ENCODE measurements at places on chromosomes 5 and 9.
A peak's percentile ranks its signal among the peaks of the same experiment; 100 is the strongest.

GRCh38 chr9:120477534-120478001, 102.4 kb downstream of the CDK5RAP2 start:
- peak; percentile 80 for DNase-seq

DNA sequence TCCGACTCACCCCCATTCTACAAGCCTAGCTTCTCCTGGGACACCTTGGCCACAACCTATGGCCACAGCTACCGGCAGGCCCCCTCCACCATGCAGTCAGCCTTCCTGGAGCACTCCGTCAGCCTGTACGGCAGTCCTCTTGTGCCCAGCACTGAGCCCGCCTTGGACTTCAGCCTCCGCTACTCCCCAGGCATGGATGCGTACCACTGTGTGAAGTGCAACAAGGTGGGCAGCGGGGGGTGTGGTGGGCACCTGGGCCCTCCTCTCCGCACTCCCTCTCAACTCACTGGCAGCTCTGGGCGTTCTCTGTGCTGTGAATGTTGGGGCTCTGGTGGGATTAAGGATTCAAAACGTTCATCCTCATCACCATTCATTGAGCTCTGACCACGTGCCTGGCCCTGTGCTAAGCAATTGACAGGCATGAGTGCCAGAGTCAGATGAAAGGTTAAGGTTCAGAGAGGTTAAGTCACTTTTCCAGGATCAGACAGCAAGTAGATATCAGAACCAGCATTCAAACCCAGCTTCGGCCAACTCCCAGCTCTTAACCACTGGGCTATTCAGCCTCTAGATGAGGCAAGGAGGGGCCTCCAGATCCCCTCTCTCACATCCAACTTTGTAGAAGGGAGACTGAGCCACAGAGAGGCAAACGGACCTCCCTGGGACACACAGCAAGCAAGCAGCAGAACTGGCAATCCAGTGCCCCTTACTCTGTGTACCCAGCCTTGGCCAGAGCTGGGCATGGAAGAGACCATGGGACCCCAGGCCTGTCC, 9.9 kb downstream of the GFI1B start:
- DNase-seq = no peak

- DNase-seq = no peak
Observed at GRCh38 chr9:124343533-124344290, 71.5 kb downstream of the PSMB7 start.

- DNase-seq = no peak
Observed at GRCh38 chr9:92408747-92409478, 4.5 kb upstream of the OGN start.

DNA sequence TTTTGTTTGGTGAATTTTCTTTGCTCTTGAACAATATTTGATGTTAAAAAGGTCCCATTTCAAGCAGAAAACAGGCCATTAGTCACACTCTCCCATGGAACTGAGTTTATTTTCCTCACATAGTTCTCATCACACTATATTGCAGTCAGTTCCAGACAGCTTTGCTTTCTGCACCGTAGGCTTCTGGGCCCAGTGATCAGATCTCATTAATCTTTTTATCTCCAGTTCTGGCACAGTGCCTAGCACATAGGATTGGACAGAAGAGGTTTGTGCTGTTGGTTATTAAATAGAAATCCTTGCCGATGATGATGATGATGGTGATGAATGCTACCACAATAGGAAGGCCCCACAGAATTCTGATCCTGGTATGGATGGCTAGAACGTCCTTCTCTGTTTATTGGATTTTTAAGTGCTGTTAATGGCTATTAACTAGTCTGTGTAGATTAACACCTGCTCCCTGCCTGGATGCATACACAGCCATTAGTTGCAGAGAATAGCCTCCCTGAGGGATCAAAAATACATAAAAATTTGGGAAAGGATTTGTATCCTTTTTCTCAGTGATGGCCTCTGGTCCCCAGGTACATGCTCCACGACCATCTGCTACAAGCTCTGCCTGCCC, 52.0 kb upstream of the NTRK2 start:
- no peak for DNase-seq

DNA sequence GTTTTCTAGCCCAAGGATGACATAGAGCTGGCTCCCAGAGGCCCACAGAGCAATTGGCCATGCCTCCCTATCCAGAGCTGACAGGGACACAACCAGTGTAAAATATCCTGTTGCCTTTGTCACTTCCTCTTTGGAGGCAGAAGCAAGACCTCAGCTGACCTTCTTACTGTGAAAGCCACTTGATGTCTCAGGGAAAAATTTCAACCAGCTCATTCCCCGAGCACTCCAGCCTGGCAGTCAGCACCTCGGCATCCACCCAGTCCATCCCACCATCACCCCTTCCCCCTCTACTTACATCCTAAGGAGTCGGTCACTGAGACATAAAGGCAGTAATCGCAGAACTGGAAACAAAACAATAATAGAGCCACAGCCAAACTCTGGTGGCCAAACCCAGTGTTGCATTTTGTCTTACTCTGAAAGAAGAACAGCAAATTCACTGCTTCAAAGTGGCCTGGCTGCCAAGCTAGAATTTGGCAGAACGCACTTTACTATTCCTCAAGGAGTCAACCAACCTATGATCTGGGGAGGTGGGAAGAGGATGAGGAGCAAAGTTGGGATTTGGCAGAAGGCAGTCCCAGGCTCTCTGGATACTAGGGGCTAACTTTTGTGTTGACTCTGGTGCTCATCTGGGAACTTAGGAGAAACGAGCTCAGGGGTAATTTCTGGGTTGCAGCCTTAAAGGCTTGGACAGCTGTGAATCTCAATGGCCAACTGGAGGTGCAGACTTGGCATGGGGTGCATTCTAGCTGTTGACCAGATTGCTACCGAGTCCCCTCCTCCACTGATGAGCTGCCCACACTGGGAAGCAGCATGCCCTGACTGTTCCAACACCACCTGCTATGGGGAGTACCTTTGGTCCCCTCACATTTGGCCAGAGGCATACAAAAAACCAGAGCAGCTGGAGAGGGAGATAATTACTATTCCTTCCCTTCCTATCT, 13.6 kb downstream of the NIPAL4 start:
- no peak for DNase-seq

GRCh38 chr5:95788493-95788892, 34.0 kb downstream of the GLRX start:
- DNase-seq = no peak

DNA sequence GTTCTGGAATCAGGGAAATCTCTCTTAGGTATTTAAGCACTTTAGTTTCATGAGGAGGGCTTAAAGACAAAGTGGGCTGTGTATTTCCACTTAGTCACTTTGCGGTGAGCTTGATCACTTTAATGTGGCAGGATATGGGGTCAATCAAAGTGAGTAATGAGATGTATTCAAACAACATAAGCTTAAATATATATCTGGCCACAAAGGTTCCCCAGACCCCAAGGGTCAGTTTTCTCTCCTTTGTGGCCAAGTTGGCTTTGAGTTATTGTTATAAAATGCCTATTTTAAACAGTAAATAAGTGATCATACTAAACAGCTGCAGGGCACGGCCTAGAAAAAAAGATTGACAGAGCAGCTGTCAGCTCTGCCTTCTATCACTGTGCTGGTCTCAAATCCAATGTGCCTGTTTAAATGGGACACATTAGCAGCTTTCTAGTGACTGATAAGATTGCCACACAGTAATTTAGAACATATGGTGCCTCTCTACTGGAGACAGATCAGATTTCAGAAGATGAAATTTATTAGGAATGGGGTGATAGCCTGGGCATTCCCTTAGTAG, 363.9 kb downstream of the AGTPBP1 start:
- DNase-seq = no peak

- no peak for DNase-seq
Observed at GRCh38 chr5:96783326-96783725, 24.4 kb downstream of the ERAP1 start.

- DNase-seq = no peak
Observed at GRCh38 chr5:171578049-171578828, 158.8 kb downstream of the FGF18 start.

DNA sequence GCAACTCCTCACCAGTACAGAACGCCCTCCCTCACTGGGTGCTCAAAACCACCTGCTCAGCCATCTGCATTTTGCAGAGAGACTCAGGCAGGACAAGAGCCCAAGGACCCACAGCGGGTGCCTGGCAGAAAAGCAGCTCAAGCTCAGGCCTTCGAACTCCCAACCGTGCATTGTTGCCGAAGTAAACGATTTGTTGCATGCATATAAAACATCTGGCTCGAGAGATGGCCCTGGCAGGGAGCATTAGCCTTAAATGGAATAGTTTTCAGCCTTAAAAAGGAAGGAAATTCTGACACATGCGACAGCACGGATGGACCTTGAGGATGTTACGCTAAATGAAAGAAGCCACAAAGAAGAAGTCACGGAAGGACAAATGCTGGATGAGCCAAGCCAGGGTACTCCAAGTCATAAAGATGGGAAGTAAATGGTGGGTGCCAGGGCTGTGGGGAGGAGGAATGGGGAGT, 160.4 kb upstream of the PHYKPL start:
- DNase-seq = no peak

GRCh38 chr9:16319646-16320045, 550.8 kb downstream of the BNC2 start:
- DNase-seq = no peak

DNA sequence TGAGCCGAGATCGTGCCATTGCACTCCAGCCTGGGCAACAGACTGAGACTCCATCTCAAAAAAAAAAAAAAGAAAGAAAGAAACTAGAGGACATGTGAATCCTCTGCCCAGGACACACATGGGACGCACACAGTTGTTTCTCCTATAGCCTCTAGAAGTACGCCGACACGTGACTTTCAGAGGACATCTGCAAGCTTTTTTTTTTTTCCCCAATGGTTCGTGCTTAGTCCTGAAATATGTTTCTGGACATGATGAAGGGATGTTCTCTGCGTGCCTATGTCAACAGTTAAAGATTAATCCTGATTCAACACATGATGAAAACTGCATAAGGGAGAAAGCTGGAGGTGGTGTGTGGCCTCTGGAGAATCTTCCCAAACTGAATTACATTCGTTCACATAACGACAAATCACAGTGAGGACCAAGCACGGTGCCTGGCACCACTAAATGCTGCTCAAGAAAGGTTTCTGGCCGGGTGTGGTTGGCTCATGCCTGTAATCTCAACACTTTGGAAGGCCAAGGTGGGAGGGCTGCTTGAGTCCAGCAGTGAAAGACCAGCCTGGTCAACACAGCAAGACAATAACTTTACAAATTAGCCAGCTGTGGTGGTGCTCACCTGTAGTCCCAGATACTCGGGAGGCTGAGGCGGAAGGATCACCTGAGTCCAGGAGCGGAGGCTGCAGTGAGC, 9.8 kb downstream of the COL23A1 start:
- no peak for DNase-seq

DNA sequence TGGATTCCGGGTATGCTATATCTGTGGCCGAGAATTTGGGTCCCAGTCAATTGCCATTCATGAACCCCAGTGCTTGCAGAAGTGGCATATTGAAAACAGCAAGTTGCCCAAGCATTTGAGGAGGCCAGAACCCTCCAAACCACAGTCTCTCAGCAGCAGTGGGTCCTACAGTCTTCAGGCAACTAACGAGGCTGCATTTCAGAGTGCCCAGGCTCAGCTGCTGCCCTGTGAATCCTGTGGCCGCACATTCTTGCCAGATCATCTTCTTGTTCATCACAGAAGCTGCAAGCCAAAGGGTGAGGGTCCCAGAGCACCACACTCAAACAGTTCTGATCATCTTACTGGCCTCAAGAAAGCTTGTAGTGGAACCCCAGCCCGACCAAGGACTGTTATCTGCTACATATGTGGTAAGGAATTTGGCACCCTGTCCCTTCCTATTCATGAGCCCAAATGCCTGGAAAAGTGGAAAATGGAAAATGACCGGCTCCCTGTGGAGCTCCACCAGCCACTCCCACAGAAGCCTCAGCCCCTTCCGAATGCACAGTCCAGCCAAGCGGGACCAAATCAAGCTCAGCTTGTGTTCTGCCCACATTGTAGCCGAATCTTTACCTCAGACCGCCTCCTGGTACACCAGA, 23.0 kb downstream of the ZNF474 start:
- DNase-seq = no peak

DNA sequence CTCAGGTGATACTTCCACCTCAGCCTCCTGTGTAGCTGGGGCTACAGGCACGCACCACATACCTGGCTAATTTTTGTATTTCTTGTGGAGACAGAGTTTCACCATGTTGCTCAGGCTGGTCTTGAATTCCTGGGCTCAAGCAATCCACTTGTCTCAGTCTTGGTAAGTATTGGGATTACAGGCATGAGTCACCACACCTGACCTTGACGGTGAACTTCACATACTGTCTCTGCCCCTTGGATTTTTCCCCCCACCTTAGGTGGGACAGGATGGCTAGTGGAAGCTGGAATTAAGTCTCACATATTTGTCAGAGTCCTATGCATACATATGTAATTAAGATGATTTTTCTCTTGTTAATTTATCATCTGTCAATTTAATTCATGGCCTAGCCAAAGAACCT, 20.9 kb upstream of the RFK start:
- DNase-seq = peak; percentile 60

GRCh38 chr5:124660229-124661093, 86.0 kb downstream of the ZNF608 start:
- peak; percentile 90 for DNase-seq

DNA sequence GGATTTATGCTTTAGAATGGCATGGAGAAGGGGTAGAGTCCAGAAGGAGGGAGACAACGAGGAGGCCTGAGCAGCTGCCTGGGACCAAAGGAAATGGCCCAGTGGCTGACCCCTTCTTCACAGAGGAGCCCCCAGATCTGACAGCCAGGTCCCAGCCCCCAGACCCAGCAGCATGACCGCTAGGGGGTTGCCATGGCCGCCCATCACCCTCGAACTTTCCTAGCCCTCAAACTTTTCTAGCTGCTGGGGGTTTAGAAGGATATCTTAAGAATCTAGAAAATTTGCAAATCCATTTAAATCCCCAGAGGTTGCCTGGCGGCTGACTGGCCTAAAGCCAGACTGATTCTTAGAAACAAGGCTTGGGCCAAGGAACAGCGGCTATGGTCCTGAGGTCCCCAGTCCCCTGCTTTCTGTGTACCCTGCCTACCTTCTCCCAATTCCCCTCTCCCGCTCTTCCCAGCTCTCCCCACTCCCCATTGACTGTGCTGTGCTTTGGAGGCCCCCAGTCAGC, 972 bp downstream of the PDGFRB start:
- no peak for DNase-seq

DNA sequence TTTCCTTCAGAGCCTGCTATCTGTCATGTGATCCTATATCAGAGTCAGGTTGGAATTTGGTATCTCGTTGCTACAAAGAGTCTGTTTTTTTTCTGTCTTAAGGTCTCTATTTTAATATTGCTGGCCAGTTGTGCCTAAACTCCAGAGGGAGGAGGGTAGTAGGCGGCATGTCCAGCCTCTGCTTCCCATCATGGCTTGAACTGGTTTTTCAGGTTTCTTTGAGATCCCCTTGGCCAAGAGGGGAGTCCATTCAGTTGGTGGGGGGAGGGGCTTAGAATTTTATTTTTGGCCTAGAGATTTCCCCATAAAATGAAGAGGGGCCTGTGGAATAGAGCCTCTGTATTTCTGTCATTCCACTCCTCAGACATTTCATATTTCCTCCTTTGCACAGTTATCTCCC, 15.4 kb upstream of the ZNF354C start:
- DNase-seq = no peak

GRCh38 chr5:19241690-19242089, 746.3 kb downstream of the CDH18 start:
- DNase-seq = peak; percentile 23

DNA sequence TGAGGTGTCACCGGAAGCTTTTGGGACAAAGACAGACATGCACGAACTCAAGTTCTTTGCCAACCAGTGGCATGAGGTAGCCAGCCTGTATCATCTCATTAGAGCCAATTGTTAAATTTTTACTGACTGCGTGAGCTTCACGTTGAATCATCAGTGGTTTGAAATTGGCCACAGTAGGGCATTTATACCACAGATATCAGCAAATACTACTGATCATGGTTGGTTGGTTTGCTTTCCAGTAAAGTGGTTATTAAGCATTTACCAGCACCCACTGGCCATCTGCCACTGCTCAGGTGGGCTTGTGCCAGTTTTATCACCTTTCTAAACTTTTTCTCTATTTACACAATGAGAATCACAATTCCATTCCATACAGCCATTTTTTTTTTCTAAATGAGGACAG, 28.4 kb upstream of the SHC3 start:
- DNase-seq = no peak

Measured in NCI-H226 (cell line).